ENCODE measurements at places on chromosomes 3 and 15.

GRCh38 chr15:92745845-92746271 is 90.3 kb upstream of the FAM174B start:
- no peak for DNase-seq

DNA sequence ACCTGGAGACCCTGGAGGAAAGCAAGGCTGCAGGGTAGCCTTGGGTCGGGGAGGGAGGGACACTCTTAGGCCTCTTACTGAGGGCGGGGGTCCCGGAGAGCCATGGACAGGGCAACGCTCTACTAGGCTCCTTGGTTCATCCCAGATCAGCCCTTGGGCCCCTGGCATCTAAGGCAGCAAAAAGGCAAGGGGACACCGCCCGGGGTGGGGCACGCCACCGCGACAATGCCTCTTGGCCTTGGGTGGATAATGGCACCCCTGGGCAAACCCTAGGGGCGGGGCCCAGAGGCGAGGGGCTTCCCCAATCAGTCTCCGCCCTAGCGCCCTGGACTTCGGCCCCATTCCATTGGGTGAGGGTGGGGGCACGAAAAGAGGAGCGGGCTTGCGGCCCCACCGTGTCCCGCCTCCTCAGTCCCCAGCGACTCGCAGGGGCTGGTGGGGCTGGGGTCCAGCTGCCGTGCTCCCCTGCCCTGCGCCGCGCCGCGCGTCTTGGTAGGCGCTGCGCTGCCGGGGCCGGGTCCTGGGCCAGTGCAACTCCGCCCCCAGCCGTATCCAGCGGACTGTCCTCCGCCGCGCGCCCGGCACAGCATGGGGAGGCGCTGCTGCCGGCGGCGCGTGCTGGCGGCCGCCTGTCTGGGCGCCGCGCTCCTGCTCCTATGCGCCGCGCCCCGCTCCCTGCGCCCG is at the start of gene CHST13:
Gene CHST13, plus strand, starts transcription at position 411 of the 684 bp plus-strand sequence. Its CDS starts 178 bp downstream, at position 589.
- no peak for DNase-seq

- DNase-seq = no peak
Measured at GRCh38 chr3:36397841-36398240, 17.5 kb downstream of the STAC start.

DNA sequence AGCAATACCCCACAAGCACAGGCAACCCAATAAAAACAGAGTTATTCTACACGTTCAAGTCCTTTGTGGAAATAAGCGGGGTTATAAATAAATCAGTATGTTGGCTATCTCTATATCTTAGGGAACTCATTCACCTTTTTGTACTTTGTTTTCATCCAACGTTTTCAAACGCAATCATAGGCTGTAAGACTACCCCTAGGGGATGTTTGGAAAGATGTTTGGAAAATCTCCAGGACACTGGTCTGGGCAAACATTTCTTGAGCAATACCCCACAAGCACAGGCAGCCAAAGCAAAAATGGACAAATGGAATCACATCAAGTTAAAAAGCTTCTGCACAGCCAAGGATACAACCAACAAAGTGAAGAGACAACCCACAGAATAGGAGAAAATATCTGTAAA is 70.1 kb downstream of the CLDN11 start:
- DNase-seq = no peak

DNA sequence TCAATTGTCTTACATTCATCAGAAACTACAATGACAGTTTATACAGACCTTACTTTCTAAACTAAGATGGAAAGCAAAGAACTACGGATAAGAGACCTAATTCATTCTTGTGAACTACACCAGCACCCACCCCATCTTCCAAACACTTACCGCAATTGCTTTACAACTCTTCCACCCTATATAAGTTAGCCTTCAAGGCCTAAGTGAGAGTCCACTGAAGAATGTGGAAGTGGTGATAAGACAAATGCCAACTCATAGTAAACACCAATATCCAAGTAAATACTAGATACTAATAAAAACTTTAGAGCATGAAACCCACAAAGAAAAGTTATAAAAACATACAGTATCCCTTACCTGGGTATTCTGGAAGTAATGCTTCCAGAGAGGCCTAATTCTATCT is 13.6 kb downstream of the ARF4 start:
- no peak for DNase-seq

GRCh38 chr3:56851966-56852884 is 50.5 kb upstream of the ARHGEF3 start:
- DNase-seq = no peak

DNA sequence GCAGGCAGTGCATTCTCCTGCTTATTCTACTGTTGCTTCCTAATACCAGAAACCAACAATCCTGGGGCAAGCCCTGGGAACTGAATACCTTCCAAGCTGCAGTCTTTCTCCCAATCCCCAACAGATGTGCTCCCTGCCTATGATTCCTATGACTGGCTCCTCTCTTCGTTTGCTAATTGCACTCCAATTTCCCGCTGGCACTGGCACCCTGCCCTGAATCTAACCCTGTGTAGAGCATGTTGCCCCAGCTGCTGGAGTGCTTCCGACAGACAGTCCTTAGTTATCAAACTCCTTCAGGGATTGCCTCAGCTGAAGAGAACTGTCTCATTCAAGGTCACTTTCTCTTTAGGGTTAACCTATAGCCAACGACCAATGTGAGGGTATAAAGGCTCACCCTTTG is 214.1 kb downstream of the NECTIN3 start:
- no peak for DNase-seq

- no peak for DNase-seq
Measured at GRCh38 chr3:173301647-173302046, 95.9 kb upstream of the NLGN1 start.

GRCh38 chr15:67741308-67741707 is 84.0 kb upstream of the SKOR1 start:
- DNase-seq = no peak

- DNase-seq = no peak
Measured at GRCh38 chr3:43499256-43499655, 122.6 kb downstream of the ANO10 start.

GRCh38 chr3:143354342-143354741 is 234.8 kb downstream of the CHST2 start:
- DNase-seq = no peak

GRCh38 chr3:25259871-25260270 is 168.2 kb upstream of the RARB start:
- DNase-seq = no peak

DNA sequence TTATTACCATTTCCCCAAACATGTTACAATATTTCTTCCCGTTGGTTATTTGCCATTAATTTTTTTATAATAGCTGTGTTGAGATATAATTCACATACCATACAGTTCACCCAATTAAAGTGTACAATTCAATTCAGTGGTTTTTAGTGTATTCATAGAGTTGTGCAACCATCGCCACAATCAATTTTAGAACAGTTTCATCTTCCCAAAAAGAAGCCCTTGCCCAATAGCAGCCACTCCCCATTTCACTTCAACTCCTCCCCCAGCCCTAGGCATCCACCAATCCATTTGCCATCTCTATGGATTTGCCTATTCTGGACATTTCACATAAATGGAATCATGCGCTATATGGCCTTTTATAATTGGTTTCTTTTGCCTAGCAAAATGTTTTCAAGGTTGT is 225.1 kb downstream of the EPHB1 start:
- no peak for DNase-seq

DNA sequence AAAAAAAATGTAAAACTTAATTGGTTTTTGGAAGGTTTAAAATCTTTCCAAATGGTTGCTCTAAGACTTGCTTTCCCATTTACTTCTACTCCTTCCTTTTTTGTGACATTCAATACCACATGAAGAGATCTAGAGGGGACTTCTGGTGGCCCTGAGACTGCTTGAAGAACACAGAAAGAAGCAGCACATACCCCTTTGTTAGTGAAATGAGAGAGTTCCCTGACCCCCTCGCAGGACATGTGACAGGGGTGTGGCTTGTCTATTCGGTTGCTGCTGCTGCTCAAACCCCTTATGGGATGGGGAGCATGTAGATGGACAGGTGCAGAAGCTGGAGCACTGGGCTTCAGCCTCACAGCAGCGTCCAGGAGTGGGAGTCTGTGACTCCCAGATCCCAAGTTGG is 71.0 kb downstream of the ZMAT3 start:
- no peak for DNase-seq

DNA sequence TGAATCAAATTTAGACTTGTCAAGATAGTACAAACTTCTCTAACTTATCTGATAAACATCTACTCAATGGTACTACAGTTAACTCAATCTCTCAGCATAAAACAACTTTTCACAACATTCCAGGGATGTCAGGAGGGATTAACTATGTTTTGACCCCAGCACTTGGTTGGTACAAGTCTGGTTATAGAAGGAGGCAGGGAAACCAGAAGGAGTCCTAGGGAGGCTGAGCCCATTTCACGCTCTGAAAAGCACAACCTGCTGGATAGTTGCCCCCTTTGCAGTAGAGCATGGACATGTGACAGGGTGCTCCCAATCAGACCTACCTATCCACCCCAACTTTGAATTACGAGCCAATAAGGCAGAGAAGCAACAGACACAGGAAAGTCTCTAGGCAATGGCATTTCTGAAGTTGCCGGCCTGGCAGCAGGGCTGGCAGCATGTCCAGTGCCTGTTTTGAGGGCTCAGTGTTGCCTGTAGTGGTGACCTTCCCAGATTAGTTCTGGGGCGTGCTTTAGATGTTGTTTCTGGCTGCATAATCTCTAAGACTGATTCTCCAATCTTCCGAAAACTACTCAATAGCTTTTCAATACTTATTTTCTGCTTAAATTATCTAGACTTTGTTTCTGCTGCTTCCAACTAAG is 8.2 kb downstream of the ANKUB1 start:
- DNase-seq = no peak

DNA sequence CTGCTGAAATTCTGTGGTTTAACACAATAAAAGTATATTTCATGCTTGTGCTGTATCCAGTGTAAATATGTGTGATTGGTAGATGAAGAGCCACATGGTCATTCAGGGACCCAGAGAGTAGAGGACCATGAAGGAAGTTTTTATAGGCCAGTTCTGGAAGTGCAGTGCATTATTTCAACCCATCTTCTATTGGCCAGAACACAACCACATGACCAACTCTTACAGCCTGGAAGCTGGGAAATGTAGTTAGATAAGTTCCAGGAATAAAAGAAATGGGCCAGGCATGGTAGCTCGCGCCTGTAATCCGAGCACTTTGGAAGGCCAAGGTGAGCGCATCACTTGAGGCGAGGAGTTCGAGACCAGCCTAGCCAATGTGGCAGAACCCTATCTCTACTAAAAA is 21.4 kb upstream of the PRTG start:
- DNase-seq = no peak

DNA sequence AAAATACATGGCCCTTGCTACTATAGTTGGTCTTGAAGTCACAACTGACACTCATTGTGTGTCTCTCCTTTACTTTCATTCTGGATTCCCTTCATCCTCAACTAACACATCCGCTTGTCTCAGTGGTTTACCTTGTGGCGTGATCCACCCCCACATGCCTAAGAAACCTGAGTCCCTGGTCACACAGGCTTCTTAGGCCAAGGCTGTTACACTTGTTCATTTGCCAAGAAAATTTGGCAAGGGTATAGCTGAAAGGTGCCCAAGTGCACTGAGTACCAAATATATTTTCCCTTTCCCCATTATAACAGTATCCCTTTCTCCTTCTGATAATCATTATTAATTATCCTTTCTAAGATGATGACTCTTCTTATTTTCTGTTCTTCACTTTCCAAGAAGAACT is 207.6 kb upstream of the STAC start:
- DNase-seq = no peak

DNA sequence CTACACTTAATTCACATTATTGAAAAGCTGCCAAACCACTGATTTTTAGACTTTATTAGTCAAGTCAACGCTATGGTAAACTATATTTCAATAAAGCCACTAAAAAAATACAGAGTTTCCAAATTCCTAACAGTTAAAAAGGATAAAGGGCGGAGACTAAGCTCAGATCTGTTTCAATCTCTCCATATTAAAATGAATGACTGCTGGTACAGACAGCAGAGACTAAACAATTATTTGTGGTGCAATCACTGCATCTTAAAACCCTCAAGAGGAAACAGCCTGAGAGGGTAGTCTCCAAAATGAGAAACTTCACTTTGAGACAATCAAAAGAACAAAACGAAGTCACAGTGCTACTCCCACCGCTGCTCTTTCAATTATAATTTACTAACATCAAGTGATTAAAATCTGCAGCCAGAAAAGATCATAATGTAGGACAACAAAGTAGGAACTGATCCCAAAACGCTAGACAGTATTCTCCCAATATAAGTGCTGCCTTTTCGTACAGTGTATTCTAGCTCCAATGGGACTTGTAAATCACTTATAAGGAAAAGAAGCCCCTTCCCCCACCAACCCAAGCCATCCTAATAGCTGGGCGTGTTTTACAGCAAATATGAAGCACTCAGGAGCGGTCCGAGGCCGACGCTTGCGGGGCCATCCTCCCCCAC is 1.2 kb downstream of the UBP1 start:
- no peak for DNase-seq

- no peak for DNase-seq
Measured at GRCh38 chr3:11655196-11655928, 11.6 kb upstream of the VGLL4 start.

DNA sequence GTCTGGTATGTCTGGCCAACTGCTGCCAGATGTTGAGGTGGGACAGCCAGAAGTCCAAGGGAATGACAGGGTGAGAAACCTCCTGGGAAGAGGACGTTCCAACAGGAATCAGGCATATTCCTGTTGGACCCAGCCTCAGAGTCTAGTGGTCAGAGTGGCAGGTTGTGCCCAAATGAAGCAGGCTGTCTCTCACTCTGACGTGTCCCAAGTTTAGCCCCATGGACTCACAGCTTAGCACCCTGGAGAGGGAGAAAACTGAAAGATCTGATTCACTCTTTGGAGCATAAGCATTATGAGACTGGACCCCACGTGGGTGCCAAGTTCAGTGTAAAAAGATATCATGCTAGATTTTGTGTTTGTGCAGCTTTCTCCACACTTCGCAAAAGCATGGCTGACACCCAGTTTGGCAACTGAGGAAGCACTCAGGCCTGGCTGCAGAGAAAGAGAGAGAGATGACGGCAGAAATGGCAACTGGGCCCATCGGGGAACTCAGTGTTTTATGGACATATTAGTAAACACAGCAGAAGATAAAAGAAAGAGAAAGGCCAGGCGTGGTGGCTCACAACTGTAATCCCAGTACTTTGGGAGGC is 88.2 kb upstream of the LMCD1 start:
- DNase-seq = no peak

- no peak for DNase-seq
Measured at GRCh38 chr15:101660005-101660404, 7.8 kb upstream of the TM2D3 start.

DNA sequence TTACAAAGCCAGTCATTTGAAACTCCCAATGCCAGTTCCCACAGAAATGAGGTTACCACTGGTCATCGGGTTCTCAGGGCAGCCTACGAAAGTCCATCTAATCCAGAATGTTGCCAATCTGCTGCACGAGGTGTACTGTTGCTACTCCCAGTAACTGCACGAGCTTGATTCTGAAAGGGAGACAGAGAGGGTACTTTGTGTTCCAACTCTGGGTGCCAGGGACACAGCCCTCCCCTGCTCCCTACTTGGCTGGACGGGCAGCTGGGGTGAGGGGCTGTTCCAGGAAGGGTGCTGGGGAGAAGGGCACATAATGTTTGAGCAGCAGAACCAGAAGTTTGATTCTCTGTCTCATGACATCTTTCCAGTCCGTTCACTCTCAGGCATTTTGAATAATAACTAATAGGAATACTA is 27.1 kb upstream of the OSBPL11 start:
- no peak for DNase-seq

All from activated effector memory CD4-positive, alpha-beta T cell treated with Interleukin-2 at 50 U/mL for 16 hours (primary cell).